Activated naive CD8-positive, alpha-beta T cell treated with anti-CD3 and anti-CD28 coated beads, Interleukin-2, amount 10 ng/mL, durations not matched to agents 7 days and 5 days (primary cell): ENCODE measurements at places on chromosomes 4 and X. TPM values are rescaled to one million over a fixed set of nuclear protein-coding genes. Genes with fewer than 3 reads are reported as not detected.

- DNase-seq = no peak
Observed at GRCh38 chrX:109199726-109200125, 282.2 kb downstream of the GUCY2F start.

DNA sequence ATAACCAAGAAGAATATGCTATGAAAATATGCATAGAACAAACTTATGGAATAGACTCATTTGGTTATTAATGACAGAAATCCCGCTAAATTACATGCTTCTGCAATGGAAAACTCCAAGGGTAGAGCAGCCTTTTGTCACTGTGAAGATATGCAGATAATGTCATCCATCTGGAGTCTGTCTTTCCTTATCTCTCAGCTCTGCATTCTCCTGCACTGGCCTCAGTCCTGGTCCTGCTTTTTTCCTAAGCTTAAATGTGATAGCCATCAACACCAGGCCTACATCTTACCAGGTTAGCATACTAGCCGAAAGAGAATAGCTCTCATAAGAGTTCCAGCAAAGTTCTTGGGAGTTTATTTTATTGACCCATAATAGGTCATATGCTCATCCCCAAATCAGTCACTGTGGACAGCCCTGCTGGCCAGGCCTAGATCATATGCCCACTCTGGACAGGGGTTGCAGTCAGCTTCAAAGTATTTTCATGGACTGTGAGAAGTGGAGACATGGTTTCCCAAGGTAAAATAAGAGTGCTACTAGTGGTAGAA lies 86.5 kb upstream of the LEF1 start:
- DNase-seq = no peak

DNA sequence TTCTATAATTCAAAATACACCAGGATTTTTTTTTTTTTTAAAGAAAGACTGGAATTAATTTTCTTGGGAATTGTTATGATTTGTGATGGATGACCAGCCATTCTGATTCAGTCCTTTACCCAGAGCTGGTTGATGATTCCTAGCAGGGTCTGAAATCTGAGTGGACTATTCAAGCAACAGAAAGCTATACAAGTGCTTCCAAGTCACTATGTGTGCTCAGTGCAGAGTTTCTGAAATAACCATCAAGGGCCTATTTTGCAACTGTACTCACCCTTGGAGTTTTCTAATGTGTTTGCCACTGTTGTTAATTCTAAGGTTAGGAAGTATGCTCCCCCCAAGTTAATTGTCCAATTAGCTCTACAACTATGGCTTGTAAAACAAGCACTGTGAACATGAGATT lies 137.7 kb upstream of the RAPGEF2 start:
- DNase-seq = no peak

- DNase-seq = no peak
Observed at GRCh38 chr4:101128473-101128872, 218.9 kb downstream of the PPP3CA start.

DNA sequence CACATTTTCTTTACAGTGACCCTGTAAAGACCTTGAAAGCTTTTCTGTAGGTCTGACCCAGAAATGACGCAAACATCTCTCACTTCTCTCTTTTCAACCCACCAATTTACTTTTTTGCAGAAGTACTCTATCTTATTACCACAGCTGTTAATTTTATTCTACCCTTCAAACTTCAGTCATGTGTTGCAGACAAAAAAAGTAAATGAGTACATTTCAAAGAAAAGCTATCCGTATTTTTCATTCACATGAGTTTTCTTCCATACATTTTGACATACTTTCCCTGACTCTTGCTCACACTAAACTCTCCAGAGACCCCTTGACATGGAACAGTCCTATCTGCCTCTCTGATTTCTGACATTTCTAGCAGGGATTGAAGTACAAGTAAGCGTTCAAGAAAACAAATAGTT lies 51.7 kb downstream of the SLC7A11 start:
- no peak for DNase-seq

DNA sequence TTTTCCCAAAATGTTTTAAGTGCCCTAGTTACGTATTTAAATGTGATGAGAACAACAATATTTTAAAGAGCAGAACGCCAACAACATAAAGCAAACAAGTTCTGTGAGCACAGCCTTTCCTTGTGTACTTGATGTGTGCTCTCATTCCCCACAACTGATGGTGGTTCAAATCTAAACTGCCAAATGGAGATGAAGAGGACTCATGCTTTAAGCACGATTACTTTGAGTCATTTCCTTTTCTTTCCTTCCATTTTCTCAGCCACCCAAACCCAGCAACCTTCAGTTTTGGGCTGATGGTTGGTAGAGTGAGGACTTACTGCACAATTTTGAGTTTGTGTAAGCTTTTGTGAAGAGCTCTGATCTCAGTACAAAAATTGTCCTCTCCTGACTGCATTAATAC lies 1.7 kb downstream of the NSD2 start:
- no peak for DNase-seq

- DNase-seq = no peak
Observed at GRCh38 chr4:7904952-7905915, 34.4 kb downstream of the AFAP1 start.

DNA sequence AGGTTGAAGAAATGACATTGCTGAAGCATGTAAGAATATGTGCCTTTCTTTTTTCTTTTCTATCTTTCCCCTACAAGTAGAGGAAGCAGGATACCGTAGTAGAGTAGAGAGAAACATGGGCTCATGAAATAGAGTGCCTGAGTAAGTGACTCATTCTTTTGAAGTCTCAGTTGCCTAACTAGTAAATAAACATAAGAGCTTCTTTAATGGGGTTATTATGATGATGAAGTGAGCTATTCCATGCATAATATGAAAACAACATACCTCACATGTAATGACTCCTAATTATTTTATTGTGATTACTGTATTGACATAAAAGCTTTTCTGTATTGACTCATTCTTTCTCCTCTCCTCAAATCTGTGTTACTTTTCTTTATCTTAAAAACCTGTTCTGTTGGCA lies 1538.2 kb downstream of the TECRL start:
- DNase-seq = no peak

GRCh38 chrX:148691456-148691855 lies 191.0 kb downstream of the AFF2 start:
- DNase-seq = no peak

DNA sequence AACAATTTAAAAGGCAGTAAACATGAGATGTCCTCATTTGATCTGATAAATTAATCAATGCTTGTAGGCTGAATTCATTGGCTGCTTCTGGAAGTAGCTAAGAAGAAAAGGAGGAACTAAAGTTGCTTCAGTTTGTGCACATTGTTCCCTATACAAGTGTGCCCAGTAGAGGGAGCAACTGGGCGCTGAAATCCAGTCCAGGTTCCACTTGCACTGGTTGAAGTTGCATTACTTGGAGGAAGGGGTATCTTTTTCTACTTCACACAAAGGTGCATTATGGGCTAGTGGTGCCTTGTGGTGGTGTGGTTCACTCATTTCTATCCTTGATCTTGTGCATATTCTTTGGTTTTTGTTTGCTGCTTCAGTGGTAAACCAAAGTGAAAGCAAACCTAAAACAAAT lies 67.9 kb upstream of the SOX3 start:
- DNase-seq = no peak

GRCh38 chr4:41430792-41431191 lies 107.2 kb upstream of the LIMCH1 start:
- no peak for DNase-seq

- no peak for DNase-seq
Observed at GRCh38 chr4:112173593-112174558, 28.6 kb downstream of the FAM241A start.

GRCh38 chr4:186878203-186878776 lies 154.6 kb upstream of the FAT1 start:
- no peak for DNase-seq

- DNase-seq = no peak
Observed at GRCh38 chrX:24357106-24357505, 3.3 kb upstream of the SUPT20HL1 start.

GRCh38 chr4:105248613-105249012 lies 101.9 kb downstream of the TET2 start:
- no peak for DNase-seq

DNA sequence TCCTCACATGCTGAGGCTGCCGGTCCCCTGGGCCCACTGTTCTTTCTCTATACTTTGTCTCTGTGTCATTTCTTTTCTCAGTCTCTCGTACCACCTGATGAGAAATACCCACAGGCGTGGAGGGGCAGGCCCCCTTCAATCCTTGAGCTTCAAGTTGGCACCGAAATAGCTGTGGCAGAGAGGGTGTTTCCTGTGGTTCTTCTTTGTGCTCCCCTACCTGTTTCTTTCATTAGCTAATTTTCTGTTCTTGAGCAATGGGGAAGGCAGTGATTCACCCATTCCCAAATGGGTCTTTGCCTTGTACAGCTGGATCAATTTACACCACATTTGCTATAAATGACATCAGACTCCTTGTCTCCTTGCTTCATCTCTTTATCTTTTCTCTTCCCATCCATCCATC lies 2.1 kb upstream of the CYSLTR1 start:
- DNase-seq = no peak

- peak; percentile 28 for DNase-seq
Observed at GRCh38 chrX:41921492-41922430, 1.6 kb downstream of the CASK start.

DNA sequence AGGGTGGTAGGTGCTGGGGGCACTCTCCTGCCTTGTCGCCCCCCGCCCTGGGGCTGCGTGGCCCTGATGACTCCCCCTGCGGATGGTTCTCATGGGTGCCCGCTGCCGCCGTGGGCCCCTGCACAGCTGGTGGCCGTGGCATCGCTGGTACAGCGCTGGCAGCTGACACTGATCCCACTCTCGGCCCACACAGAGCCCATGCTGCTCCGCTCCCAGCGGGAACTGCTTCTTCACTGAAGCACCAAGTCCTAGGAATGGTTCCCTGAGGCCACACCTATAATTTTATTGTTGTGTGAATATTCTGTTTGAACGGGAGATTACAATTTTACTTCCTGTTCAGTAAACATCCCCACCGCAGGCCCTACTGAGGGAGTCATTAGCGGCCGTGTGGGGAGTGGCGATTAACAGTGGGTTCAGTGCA lies 138.6 kb upstream of the NKX1-1 start:
- no peak for DNase-seq

- DNase-seq = no peak
Observed at GRCh38 chr4:160403081-160403480, 1300.2 kb downstream of the RAPGEF2 start.

- no peak for DNase-seq
Observed at GRCh38 chrX:11188664-11189063, 77.5 kb downstream of the HCCS start.

DNA sequence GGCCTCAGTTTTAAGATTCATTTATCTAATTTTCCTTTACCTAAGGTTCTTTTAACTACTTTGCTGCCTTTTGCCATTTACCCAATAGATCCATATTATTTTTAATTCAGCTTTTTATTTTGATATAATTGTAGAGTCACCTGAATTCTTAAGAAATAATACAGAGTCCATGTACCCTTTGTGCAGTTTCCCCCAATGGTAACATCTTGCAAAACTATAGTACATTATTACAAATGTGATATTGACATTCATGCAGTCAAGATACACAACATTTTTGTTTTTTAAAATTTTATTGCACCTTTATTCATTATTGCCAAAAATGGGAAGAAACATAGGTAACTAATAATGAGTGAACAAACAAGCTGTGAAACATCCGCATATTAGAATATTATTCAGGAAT lies 208.7 kb upstream of the WDFY3 start:
- no peak for DNase-seq

- DNase-seq = no peak
Observed at GRCh38 chr4:72300126-72300525, 268.3 kb downstream of the NPFFR2 start.

GRCh38 chr4:168803732-168804131 lies 206.3 kb downstream of the CBR4 start:
- DNase-seq = no peak

DNA sequence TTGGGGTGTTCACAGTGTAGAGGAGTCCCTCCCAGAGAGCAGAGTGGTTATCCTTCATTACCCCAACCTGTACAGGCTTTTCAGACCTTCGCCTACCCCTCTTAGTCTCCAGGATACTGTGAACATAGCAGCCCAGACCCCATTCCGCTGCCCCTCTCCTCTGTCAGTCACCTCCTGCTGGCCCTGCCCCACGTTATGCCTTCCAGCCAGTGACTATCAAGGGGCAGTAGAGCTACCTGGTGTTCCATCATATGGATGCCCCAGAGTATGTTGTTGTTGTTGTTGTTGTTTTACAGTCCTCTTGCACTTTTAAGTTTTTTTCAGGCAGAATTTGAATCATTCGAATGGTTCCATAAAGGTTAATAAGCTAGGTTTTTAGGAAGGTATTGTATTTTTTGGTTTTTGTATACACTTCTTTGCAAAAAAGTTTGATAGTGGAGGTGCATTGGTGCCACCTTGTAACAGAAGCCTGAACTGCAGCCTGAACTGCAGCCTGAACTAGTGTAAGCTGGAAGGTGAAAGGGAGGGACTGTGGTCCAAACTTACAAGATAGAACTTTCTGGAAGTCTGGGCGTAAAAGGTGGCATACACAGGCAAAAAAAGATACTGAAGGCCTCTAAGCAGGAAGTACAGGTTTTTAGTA lies 101.4 kb upstream of the RAB40AL start:
- no peak for DNase-seq

GRCh38 chr4:155667222-155667567 lies 547 bp downstream of the GUCY1A1 start:
- no peak for DNase-seq

- DNase-seq = no peak
Observed at GRCh38 chr4:47483745-47484144, 1.3 kb upstream of the ATP10D start.

GRCh38 chr4:80079255-80079923 lies 6.4 kb upstream of the ANTXR2 start:
- DNase-seq = no peak

DNA sequence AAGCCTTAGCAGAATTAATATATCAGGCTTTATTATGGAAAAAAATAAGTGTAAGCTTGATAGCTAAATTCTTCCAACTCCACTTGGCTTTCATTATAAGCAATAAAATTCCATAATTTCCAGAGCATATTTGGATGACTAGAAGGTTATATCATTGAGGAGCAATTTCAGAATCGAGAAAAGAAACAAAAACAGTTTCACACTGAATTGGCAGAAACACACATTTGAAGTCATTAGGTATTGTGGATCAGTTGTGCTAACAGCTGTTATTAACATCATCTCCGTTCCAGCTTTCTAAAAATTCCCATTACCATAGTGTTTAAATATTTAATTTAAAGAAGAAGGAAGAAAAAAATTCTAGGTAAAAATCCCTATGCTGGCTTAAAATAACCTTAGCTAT lies 92.6 kb downstream of the ANTXR2 start:
- DNase-seq = no peak

Gene HS6ST2
- not detected for total RNA-seq

Gene CXorf38
- total RNA-seq = 26.6 TPM

Gene GABRE
- not detected for total RNA-seq

Gene STS
- 1.4 TPM for total RNA-seq

Gene MYL5
- total RNA-seq = 20.0 TPM

Gene STEEP1
- 19.9 TPM for total RNA-seq

Gene PDCL2
- not detected for total RNA-seq

Gene ZNF630
- total RNA-seq = 3.8 TPM

Gene UGT2B7
- not detected for total RNA-seq

Gene TBC1D19
- 7.0 TPM for total RNA-seq

Gene MMGT1
- 18.7 TPM for total RNA-seq

Gene REELD1
- 0.55 TPM for total RNA-seq

Gene ETDC
- not detected for total RNA-seq

Gene ASB12
- total RNA-seq = 0.22 TPM
